ENCODE measurements at places on chromosomes 11 and 22.

- no peak for DNase-seq
Measured at GRCh38 chr11:114130629-114131277, 71.2 kb downstream of the ZBTB16 start.

DNA sequence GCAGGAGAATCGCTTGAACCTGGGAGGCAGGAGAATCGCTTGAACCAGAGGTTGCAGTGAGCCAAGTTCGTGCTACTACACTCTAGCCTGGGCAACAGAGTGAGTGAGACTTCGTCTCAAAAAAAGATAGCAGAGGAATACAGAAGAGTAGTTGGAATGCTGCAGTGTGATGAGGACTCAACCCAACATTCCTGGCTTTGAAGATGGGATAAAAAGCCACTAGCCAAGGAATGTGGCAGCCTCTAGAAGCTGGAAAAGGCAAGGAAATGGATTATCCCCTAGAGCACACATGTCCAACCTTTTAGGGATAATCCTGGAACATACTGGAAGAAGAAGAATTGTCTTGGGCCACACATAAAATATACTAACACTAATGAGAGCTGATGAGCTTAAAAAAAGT is 13.9 kb downstream of the SLC25A17 start:
- no peak for DNase-seq

DNA sequence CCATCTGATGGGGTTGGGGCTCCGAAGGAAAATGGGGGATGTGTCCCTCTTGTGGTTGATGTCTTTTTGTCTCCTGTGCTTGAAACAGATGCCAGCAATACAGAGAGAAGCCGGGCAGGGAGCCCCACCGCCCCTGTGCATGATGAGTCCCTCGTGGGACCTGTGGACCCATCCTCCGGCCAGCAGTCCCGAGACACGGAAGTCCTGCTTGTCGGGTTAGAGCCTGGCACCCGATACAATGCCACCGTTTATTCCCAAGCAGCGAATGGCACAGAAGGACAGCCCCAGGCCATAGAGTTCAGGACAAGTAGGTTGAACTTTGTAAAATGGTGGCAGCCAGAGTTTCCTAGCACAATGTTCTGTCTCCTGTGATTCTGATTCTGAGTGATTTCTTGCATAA is 91.7 kb upstream of the OR4B1 start:
- no peak for DNase-seq

GRCh38 chr11:73398721-73399120 is 22.5 kb downstream of the RELT start:
- no peak for DNase-seq

DNA sequence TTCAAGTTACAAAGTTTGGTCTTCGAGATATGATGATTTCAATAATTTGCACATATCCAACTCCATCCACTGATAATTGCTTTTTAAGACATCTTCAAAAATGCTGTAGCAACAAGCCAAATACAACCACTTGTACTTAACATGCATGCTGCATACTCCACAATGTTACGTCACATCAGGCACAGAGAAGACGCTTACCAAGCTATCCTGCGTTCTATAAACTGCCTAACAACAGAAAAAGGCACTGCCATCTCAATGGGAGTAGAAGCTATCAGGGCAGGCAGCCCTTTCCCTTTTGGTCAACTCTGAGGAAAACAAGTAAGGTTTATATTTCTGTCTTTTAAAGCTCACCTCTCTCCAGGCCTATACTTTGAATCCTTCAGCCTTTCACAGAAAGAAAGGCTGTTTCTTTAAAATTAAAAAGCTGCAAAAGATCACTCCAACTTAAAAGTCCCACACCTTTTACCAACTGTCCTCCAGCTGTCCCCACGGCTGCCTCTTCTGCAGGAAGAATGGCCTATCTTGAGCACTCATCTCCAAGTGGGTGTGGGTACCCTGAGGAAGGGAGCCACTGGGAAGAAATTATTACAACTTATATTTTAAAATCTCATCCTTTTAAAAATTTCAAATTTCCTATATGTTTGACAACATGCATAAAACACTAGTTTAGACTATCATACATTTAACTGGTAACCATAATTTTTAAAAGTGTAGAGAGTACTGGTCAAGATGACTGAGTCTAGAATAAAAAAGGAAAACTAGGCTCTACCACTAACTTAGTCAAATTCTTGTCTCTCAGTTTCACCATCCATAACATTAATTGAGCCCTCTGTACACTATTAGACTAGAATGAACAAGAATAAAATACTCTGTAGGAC is 14.5 kb downstream of the PHF21A start:
- no peak for DNase-seq

- no peak for DNase-seq
Measured at GRCh38 chr11:99275521-99275920, 254.8 kb downstream of the CNTN5 start.

- no peak for DNase-seq
Measured at GRCh38 chr11:77821349-77821851, 456 bp downstream of the AAMDC start.

DNA sequence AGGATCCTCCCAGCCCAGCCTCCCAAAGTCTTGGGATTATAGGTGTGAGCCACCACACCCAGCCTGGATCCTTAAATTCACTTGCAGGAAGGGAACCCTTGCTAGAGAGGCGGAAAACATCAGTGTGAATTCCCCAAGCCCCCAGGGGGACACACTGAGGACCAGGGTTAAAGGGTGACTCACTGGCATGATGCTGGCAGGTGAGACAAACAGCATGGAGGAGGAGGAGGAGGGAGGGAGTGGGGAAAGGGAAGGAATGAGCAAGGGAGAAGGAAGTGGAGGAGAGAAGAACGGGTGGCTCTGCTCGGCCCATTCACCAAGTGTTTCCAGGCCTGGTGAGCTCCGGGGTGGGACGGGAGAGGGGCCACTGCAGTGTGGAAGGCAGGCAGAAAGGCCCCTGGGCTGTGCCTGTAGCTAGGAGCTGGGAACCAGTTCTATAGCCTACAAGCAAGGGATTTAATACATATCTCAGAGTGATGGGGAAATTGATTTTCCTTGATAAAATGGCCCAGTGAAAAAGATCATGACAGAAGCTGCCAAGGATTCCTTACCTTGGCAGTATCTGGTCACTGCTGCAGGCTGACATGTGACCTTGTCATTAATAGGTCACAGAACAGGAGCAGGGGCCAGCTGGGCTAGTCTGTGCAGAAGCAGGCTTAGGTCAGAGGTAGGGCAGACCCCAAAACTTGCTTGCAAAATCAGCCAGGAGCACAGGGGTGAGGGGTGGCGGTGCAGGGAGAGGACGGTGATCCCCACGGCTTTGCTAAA is 370.2 kb downstream of the SHANK2 start:
- DNase-seq, result no peak

DNA sequence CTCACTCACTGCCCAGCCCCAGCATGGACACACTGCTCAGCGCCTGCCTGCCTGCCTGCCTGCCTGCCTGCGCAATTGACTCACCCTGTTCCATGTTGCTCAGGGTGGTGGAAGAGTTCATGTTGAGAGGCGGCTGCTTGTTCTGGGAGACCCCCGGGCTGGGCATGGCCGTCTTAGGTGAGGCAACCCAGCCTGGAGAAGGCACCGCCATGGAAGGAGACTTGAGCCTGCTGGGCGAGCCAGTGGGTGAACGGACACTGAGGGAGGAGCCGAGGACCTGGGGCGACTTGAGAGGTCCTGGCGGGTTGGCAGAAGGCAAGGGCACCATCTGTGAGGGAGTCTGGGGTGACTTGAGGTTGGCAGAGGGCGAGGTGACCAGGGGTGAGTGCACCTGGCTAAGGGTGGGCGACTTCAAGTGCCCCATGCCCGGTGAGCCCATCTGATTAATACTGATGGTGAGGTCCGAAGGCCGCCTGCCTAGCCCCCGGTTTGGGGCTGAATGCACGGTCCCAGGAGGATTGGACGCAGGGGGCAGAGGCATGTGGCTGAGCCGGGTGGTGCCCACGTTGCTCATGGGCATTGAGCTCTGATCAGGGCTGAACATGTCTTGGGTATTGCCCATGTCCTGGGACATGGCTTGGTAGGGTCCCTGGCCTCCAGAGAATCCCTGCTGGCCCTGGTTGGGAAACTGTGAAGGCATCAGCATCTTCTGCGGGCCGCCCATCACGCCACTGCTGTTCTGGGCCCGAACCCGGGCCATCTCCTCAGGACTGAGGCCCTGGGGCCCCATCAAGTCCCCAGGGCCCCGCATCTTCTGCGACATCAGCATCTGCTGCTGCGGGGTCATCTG is 17.1 kb downstream of the CXCR5 start:
- DNase-seq, result no peak

GRCh38 chr11:129694966-129695365 is 120.7 kb upstream of the TMEM45B start:
- no peak for DNase-seq

DNA sequence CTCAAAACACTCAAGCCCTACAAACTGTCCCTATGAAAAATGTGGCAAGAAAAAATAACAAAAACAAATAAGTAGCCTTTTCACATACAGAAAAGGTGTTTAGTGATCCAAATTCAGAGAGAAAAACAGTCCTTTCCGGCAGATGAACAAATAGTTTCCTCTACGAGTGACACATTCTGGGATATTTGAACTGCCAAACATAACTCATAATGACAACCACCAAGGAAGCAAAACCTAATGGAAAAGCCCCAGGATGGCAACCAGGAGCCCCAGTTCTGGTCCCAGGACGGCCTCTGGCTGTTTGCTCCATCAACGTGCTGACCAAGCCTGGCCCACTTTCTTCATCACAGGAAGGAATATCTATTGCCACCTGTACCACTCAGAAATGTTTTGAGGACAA is 6.0 kb downstream of the PACSIN2 start:
- no peak for DNase-seq

DNA sequence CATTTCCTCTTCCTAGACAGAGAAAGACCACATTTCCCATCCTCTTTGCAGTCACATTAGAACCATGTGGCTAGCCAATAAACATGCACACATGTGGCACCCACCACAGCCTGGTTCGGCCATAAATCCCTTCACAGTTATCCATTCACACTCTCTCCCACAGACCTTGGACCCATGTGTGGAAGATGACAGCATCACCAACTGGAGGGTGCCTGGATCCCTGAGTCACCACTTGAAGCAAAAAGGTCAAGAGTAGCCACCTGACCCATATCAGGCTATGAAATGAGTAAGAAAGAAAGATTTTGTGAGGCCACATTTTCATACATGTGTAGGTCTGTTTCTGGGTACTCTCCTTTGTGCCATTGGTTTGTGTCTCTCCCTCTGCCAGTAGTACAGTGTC is 9.0 kb upstream of the TMEM121B start:
- no peak for DNase-seq

DNA sequence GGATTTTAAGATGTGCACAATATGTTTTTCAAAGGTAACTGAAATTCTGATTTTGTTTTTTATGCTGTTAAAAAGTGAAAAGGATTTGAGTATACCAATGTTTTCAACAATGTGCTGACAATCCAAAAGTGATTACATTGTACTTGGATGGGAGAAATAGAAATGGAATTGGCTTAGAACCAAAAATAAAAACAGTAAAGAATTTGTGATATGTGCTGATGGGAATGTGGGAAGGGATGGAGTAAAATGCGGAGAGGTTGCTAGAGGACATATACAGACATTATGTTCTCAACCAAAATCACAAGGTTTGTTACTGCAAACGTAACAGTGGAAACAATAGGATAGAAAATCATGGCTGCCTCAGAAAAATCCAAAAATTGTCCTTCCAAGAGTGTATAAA is 279.3 kb upstream of the TENM4 start:
- DNase-seq, result no peak

DNA sequence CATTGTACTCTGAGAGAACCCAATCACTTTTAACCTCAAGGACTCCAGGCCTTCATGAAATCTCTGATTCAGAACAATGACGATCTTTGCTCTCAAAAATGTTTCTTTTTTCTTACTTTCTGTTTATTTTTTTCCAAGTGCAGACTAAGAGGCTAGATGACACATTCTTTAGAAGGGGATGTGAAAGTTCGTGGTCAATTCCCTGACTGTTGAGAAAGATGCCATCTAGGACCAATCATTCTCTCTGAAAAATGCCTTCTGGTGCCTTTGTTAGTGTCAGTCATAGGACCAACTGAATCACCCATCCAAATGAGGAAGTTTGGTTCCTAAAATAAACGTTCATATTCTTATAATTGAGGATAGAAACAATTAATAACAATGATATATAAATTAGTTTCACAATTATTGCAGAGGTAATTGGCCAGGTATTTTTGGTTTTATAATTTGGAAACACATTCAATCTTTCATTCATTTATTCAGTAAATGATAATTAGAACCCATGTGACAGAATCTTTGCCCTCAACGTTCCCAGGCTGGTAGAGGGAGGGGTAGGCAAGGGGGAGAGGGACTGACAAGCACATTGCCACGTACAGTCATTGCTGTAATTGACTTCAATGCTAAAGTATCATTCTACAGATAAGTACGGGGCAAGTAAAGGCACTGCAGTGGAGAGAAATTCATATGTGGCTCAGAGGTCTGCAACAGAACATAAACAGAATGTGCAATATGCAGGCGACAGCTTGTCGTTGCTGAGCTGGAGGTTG is 333.4 kb upstream of the MPPED2 start:
- DNase-seq, result no peak

DNA sequence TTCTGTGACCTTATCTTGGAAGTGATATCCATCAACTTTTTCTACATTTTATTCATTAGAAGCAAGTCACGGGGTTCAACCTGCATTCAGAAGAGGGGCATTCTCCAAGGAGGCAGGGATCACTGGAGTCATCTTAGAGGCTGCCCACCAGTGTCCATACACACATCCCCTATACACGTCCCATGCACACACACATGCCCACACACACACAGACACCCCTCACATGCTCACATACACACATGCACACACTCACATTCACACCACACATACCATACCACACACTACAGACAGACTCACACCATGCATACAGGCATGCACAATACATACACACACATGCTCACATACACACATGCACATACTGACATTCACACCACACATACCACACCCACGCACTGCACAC is 884.7 kb downstream of the TBC1D22A start:
- DNase-seq, result no peak

GRCh38 chr22:17631076-17631565 is 2.6 kb upstream of the ATP6V1E1 start:
- no peak for DNase-seq

DNA sequence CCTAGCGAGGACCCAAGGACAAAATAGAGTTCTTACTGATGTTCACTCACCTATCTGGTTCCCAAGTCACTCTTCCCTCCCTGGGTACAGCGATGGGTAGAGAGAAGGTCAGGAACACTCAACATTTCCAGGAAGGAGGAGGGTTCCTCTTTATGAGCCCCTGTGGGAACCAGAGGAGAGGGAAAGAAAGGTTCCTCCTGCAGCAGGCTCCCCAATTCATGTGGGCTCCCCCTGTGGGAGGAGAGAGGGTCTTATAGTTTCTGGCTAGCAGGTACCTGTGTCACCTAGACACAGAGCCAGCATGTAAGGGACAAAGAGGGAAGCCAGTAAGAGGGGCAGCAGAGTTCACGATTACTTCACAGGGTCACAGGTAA is 93.5 kb downstream of the DBX1 start:
- DNase-seq, result no peak

DNA sequence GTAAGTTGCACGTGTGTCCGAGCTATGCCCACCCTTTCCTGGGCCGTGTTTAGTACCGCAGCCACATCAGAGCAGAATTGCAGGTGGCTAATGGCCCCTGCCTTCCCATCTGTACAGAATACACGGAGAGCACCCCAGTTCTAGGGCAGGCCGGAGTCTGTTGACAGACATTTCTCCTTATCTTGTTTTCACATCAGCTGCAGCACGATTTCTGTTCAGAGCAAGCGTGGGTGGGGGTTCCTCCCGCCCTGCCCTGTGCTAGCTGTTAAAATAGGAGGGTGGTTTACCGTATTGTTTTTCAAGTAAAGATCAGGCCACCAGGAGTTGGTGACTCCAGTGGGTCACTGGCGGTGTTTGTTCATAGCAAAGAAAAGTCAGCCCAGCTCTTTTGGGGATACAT is 41.1 kb downstream of the UBASH3B start:
- no peak for DNase-seq

All from 8988T (cell line).